Activated naive CD4-positive, alpha-beta T cell treated with anti-CD3 and anti-CD28 coated beads for 36 hours (primary cell): ENCODE measurements at places on chromosomes 11 and 22. TPM values are rescaled to one million over a fixed set of nuclear protein-coding genes. Genes with fewer than 3 reads are reported as not detected.

The CPT1A gene
- 15.3 TPM for total RNA-seq

The PGR gene
- total RNA-seq: not detected

The XKR3 gene
- not detected for total RNA-seq

The HBG1 gene
- total RNA-seq: not detected

The RASL10A gene
- not detected for total RNA-seq

The SLC17A6 gene
- not detected for total RNA-seq

The PKP3 gene
- not detected for total RNA-seq
